ENCODE measurements at places on chromosomes 2 and 18.
A peak's percentile ranks its signal among the peaks of the same experiment; 100 is the strongest.

DNA sequence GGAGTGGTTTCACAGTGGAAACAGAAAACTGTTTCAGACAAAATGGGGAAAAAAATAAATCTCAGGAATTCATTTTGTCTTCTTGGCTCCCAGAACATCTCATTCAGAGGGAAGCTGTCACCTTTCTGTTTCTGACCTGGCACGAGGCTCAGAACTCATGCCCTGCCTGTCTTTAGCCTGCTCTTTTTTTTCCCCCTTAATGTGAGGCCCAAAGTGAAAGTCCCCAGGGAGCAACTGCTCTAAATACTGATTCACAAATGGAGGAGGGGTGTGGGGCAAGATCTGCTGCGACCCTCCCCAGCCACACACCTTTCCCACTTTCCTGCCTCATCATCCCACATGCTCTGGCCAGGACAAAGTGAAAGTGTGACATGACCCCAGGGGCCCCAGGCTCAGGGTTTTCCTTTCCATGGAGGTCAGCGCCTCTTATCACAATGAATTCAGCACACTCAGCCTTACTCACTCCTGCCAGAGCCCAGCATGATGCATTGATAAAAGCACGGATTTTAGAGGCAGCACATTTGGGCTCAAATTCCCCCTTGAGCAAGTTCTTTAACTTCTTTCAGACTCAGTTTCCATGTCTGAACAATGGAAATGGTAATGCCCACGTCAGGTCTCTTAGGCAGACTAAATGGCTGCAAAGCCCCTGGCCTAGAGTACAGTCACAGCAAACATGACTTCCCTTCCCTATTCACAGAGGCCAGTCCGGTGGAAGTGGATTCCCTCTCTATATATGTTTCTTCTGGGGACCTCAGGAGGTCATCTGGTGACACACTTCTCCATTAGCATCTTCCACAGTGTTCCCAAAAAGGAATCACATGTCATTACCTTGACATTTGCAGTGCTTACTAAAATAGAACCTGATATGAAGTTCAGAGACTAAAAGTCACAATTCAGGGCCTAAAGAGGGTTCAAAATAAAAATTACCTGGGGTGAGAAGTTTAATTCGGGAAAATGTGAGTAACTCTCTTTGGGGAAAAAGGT, 55.3 kb upstream of the TMEM163 start:
- DNase-seq = no peak

GRCh38 chr18:62073461-62074281, 113.2 kb downstream of the PIGN start:
- no peak for DNase-seq

DNA sequence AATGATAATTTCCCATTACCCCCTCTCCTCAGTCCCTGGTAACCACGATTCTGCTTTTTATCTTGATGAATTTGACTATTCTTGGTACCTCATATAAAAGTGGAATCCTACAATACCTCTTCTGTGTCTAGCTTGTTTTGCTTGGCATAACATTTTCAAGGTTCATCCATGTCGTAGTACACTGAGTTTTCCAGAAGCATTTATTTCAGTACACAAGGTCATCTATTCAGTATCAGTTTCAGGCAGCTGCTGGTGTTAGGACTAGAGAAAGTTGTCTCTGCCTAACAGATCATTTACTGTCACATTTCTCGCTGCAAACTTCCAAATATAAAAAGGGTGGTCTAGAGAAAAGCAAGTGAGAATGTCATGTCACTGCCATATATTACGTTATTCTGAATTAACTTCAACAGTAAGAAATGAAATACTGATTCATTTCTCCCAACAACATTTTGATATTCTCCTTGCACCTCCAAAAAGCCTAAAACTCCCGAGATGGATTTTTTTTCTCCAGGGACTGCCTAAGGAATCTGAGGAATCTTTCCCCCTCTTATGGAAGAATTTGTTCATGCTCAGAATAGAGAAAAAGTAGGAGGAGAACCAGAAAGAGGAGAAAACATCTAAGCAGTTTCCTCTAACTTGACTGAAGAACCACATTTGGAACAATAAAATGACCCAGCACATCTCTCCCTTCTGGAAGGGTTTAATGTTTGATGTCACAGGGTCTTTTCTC, 36.0 kb downstream of the CDK15 start:
- DNase-seq = no peak

DNA sequence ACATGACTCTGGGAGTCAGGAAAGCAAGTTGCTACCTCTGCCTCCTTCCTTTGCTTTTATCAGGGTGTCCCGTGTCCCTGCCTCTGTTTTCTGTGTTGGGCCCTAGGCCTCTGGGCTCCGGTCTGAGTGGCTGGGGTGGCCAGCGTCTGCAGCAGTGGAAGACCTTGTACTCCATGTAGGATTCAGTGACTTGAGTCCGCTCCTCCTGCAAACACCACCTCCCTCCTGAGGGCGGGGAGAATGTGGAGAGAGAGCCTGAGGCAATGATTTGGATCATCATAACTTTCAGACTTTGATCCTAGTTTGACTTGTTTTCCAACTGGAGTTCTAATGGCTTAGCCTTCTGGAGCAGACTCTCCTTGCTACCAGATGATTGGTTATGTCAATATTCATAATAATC, 30.8 kb downstream of the ATP6V1C2 start:
- DNase-seq = no peak

DNA sequence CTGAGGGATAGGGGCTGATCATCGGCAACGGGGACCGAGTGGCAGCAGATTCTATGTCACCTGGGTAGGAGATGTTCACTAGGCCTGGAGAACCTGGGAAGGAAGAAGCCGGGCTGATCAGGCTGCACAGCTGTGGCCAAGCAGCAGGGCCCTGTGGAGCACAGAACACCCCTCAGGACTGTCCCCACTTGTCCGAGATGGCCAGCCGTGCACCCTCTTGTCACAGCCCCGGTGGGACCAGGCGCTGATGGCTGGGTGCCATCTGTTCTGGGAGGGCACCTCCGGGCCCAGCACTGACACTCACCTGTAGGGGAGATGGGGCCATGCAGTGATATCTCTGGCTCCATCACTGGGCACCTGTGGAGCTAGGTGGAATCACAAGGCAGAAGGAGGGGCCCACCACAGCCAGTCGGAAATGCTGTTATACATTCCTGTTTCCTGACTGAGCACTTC, 217.9 kb upstream of the RAB6C start:
- no peak for DNase-seq

DNA sequence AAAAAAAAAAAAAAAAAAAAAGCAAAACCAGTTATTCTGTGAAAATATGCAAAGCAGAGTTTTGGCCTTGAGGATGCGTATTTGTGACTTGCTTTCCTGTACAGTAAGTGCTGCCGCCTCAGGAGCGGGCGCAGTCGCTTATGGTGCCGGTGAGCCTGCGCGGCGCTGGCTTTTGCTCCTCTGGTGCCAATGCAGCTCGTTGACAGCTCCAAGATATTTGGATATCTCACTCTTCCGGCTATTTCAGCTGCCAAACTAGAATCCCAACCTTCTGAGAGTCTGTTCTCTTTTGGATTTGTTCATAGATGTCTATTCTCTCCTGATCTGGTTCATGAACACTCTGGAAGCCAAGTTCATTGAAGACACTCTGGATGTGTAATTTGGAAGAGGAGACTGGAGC, 184.1 kb downstream of the AGAP1 start:
- no peak for DNase-seq

DNA sequence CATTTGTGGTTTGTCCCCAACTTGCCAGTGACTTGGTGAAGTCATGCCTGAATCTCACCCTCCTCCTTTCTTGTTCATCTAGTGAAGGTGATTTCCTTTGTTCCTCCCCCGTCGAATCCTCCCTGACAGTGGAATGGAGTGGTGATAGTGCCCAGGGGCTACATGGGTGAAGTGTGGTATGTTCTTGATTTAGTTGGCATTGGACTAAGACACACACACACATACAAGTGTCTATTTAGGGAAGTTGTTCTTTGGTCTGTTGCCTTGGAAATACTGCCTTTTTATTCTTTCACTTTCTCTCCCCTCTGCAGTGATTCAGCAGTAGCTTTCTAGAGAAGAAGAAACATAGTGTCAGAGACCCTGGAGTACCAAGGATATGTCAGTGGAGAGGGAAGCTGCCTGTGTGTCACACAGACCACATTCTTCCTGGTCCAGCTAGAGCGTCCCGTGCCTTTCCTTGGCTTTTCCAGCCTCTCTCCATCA, 10.9 kb downstream of the INPP4A start:
- peak; percentile 93 for DNase-seq
